CMK (cell line): ENCODE measurements at places on chromosomes 7 and 10.

DNA sequence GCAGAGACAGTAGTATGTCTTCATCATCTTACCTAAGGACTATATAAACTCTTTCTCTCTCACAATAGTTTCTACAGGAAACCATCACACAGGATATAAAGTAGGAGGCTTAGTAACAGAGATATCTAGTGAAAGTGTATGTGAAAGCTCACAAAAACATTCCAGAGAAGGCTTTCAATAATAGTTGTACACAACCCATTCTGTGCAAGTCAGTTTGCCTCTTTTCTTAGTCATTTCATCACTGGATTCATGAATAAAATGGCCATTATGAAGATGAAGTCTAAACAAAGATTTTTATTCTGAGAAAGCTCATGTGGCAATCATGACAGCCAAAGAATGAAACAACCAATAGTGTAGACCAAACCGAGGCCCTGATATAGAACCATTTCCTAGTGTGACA is 178.8 kb downstream of the GNAT3 start:
- no peak for DNase-seq

GRCh38 chr10:72694476-72695369 is 2.8 kb downstream of the MCU start:
- peak; percentile 43 for DNase-seq

GRCh38 chr7:55423277-55423711 is 58.2 kb downstream of the LANCL2 start:
- no peak for DNase-seq

- DNase-seq: no peak
Measured at GRCh38 chr7:137454246-137454724, 110.8 kb upstream of the PTN start.
